ENCODE measurements at places on chromosomes 12 and 14.

DNA sequence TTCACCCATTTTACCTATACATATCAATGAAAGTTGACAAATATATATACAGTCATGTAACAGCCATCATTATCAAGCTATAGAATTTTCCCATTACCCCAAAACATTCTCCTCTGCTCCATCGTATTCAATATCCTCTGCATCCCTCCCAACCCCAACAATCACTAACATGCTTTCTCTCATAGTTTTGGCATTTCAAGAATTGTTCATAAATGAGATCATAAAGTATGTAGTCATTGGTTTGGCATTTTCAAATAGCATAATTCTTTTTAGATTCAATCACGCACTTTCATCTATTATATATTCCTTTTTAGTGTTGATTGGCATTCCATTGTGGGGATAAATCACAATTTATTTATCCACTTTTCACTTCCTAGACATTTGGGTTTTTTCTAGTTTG is 866.0 kb upstream of the TMEM132C start:
- no peak for DNase-seq

- no peak for DNase-seq
Observed at GRCh38 chr14:71773898-71774481, 158.2 kb upstream of the RGS6 start.

DNA sequence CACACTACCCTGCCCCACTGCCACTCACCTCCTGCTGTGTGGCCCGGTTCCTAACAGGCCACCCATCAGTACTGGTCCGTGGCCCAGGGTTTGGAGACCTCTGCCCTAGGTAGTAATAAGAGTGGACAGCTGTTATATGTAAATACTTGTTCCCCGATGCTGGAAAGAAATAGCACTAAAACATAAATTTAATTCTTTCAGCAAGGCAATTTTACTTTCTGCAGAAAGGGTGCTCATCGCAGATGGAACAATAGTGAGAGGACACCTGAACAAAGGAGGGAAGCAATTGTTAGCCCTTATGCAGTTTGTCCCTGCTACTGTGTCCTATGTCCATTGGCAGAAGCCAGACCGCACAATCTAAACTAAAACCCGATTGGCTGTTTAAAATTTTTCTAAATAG is 5.9 kb upstream of the CYP46A1 start:
- no peak for DNase-seq

GRCh38 chr14:102969060-102969791 is 46.8 kb downstream of the AMN start:
- DNase-seq, result no peak

GRCh38 chr12:115598871-115599811 is 678.4 kb downstream of the MED13L start:
- DNase-seq, result peak; percentile 38

- no peak for DNase-seq
Observed at GRCh38 chr12:128961308-128961902, 108.1 kb downstream of the GLT1D1 start.

DNA sequence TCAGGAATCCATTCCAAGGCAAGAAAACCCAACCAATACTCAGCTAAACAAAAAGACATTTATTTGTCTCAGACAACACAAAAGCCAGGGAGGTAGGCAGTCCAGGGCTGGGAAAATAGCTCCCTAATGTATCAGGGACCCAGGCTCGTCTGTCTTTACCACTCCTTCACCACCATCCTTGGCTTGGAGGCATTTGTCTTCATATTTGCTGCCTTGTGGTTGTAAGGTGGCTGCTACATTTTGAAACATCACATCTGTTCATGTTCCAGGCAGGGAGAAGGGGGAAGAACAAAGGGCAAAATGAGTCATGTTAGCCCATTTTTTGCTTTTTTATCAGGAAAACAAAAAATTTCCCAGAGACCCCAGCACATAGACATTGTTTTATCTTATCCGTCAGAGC is 44.8 kb upstream of the PCED1B start:
- no peak for DNase-seq

GRCh38 chr14:93033983-93034670 is 81.6 kb downstream of the ITPK1 start:
- no peak for DNase-seq

GRCh38 chr14:52283099-52283498 is 15.6 kb downstream of the PTGDR start:
- no peak for DNase-seq

DNA sequence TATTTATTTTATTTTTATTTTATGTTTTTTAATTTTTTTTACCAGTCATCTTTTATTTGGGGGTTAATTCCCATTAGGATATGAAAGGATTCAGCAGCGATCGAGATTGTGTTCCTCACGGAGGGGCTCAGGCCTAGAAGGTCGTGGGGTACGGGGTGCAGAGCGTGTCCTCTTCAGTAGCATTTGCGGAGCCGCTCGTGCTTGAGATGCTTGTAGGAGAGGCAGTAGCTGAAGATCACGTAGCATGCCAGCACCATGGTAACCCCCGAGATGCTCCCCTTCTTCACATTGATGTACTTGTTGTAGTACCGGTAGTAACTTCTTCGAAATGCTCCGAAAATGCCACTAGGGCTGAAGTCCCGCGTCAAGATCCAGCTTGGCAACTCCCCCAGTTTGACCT is 40.5 kb upstream of the PLEKHG6 start:
- DNase-seq, result no peak

DNA sequence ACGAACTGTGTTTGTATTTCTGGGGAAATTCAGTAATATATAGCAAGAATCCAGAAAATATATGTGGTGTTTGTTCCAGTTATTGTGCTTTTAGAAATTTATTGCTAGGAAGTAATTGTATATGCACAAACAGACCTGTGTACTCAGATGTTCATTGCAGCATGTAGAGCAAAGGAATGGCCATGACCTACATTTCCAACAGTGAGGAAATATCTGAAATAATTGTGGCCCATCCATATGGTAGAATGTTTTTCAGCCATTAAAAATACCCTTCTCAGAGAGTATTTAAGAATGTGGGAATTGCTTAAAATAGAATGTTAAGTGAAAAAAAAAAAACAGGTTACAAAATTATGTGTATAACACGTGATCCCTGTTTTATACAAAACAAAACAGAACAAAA is 77.3 kb downstream of the TMX1 start:
- DNase-seq, result no peak

DNA sequence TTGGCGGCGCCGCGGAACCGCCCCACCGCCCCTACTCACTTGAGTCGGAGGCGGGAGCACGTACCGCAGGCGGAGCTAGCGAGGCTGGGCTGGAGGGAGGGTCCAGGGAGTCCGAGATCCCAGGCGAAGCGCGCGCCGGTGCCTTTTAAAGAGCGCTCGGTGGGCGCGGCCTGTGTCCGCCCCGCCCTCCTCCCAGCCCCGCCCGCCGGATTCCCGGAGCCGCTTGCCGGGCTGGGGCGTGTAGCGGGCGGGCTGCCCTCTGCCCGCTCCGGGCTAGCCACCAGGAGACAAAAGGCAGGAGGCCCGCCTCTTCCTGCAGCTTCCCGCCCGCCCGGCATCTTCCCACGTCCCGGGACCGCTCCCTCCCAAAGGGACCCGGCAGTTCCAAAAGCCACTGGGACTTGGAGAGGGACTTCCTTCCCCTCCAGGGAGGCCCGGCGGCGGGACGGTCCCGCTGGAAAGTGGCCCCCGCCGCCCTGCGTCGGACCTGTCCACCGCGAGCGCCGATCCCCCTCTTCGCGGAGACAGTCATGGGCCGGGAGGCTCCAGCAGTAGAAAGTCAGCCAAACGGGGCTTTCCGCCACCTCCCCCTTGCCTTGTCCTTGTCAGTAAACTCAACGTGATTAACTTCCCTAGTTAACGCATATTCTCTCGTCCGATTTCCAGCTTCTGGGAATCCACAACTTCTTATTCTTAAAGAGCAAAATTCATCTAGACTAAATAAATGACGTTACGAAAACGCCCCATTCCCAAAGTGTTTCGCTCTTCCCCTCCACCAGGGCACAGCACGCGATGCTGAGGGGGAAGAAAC is at the start of gene CSRP2:
CSRP2 (minus strand) TSS at position 121 of the 811 bp plus-strand sequence. CDS start 12,759 bp downstream, outside the sequence.
- peak; percentile 96 for DNase-seq

- DNase-seq, result no peak
Observed at GRCh38 chr14:90645842-90646443, 170.3 kb downstream of the TTC7B start.

- DNase-seq, result no peak
Observed at GRCh38 chr14:67636361-67636919, 16.7 kb downstream of the ARG2 start.

- no peak for DNase-seq
Observed at GRCh38 chr12:76152181-76152807, 67.8 kb upstream of the NAP1L1 start.

GRCh38 chr12:62712681-62713573 is 222.0 kb downstream of the PPM1H start:
- DNase-seq, result no peak

GRCh38 chr12:80625051-80625450 is 82.4 kb upstream of the MYF6 start:
- no peak for DNase-seq

- DNase-seq, result no peak
Observed at GRCh38 chr12:85425926-85426325, 145.9 kb downstream of the ALX1 start.

DNA sequence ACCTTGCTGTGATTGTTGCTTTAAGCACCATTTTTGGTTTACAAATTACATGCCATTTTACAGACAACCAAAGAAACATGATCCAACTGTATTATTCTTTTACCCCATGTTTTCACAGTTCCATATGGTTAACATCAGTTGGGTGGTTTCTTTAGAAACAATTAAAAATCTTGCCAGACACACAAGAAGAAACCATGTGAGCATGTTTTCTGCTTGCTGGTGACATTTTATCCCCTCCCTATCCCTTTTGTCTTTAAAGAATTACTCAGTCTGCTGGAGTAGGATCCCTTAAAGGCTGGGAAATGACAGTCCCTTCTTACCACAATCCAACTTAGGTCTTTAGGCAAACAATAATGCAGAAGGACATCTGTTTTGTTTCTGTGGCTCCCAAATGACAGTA is 121.8 kb upstream of the PLXNC1 start:
- DNase-seq, result no peak

DNA sequence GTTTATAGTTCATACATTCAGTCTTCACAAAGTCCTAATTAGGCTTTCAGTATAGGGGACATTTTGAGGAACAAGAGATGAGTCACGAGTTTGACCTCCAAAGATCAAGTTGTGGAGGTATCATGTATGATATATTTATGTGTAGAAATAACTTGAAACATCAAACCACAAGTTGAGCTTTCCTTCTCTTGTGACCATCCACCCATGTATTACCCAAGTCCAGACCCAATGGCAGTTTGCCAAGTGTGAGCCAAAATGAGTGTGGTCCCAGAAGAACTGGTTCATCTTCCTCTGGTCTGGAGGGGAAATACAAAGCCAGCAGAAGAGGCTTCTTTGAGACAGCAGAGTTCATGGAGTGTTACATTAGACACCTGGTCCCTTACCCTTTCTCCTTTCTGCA is 104.9 kb downstream of the ATP23 start:
- DNase-seq, result no peak

- DNase-seq, result no peak
Observed at GRCh38 chr12:109097140-109097434, 310 bp upstream of the UNG start.

- no peak for DNase-seq
Observed at GRCh38 chr14:24416932-24417619, 12.4 kb downstream of the CBLN3 start.

- DNase-seq, result no peak
Observed at GRCh38 chr14:26775765-26776563, 178.1 kb upstream of the NOVA1 start.

GRCh38 chr14:102525219-102525928 is 15.8 kb upstream of the ANKRD9 start:
- no peak for DNase-seq

GRCh38 chr12:26523708-26524150 is 309.3 kb downstream of the ITPR2 start:
- DNase-seq, result no peak
